ENCODE measurements at places on chromosomes 13 and 19.
A peak's percentile ranks its signal among the peaks of the same experiment; 100 is the strongest.

- DNase-seq: no peak
Measured at GRCh38 chr19:4234142-4234861, 5.0 kb downstream of the EBI3 start.

- no peak for DNase-seq
Measured at GRCh38 chr13:50629966-50630365, 213.5 kb downstream of the DLEU7 start.

DNA sequence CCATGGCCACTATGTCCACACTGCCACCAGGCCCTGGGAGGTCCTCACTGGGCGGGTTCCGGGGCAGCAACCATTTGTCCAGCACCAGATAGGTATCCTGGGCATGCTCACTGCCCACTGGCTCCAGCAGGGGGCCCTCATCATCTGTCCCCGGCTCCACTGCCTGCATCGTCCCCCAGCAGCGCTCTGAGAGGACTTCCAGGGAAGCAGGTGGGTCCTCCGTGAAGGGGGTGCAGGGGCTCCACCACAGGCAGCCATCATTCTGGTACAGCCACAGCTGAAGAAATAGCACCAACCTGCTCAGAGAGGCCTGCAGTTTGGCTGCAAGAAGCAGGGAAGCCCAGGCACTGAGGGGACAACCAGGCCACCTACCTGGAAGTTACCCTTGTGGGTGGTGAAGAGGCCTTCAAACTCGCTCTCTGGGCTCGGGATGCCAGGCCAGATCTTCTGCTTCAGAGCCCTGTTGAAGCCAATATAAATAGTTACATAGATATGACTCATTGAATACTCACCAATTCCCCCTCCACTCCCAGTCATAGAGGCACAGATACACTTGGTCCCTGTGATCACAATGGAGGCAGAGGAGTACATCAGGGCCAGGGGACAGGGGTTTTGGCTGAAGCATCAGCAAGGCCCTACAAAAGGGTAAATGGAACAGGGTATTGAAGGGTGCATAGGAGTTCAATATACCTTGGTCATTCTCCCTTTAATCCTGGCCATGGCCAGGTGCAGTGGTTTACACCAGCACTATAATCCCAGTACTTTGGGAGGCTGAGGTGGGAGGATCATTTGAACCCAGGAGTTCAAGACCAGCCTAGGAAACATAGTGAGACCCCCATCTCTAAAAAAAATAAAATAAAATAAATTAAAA lies 4.1 kb downstream of the SWSAP1 start:
- DNase-seq: peak; percentile 60

DNA sequence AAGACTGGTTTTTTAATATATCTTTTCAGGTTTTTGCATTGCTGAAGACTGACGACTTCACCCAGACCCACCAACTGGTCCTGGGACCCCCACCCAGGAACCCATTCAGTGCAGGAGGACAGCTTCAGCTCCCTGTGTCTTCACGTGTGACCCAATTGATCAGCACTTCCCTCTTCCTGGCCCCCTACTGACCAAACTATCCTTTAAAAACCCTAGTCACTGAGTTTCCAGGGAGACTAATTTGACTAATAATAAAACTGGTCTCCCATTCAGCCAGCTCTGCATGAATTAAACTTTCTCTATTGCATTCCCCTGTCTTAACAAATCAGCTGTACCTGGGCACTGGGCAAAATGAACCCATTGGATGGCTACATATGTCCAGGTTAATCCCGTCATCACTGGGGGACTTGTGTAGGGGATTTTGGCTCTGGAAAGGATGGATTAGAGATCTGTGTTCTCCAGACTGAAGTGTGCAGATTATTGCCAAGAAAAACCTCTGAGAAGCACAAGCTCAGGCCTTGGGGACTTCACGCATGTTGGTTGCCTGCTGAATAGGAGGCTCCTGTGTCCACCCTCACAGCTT lies 16.3 kb upstream of the PARP4 start:
- no peak for DNase-seq

DNA sequence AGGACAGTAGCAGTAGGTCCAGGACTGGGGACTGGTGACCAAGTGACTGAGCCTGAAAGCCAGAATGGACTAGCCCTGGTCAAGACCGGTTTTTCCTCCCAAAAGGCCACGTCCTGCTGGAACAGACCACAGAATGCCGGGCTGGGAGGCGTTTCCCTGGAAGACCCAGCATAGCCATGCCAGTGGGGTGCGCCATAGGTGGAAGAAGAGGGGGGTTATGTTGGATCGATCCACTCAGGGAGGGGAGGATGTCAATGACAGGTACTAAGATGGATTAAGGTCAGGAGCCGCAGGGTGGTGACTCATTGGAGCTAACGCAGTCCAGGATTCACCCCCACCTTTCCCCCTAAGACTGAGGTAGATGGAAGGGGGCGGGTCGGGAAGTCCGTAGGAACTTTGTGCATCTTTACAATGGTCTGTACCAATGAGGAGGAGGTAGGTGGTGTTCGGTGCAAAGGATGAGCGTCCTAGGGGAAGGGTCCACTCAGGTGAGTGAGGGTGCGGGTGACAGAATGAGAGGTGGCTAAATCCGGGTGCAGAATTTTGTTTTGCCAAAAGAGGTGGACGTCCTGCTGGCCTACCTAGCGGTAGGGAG lies 21.0 kb downstream of the VASP start:
- DNase-seq: peak; percentile 60

GRCh38 chr13:33276570-33276969 lies 9.0 kb downstream of the STARD13 start:
- DNase-seq: peak; percentile 86

All from astrocyte of the hippocampus (primary cell).